ENCODE measurements at places on chromosomes 13 and 19. TPM values are rescaled to one million over a fixed set of nuclear protein-coding genes. Genes with fewer than 3 reads are reported as not detected.

RFX2 gene
- total RNA-seq: 13.7 TPM

ZNF543 gene
- 7.6 TPM for total RNA-seq

PBX4 gene
- total RNA-seq: 11.6 TPM

CGB5 gene
- total RNA-seq: not detected

NANOS3 gene
- total RNA-seq: not detected
